SK-N-SH (cell line): ENCODE measurements at places on chromosomes 1 and 21. TPM values are rescaled to one million over a fixed set of nuclear protein-coding genes. Genes with fewer than 3 reads are reported as not detected.

FAAH gene
- polyA plus RNA-seq = 1.2 TPM in 2 replicates

GNG4 gene
- 1.6 and 2.8 TPM in 2 replicates for polyA plus RNA-seq

HAO2 gene
- not detected in 2 replicates for polyA plus RNA-seq

OR2M3 gene
- not detected in 2 replicates for polyA plus RNA-seq

MNDA gene
- polyA plus RNA-seq = not detected in 2 replicates

MCOLN2 gene
- polyA plus RNA-seq = not detected in 2 replicates

ZYG11A gene
- polyA plus RNA-seq = 0.41 TPM in 2 replicates

SNX7 gene
- 16.0 and 51.3 TPM in 2 replicates for polyA plus RNA-seq

KRTAP13-2 gene
- not detected in 2 replicates for polyA plus RNA-seq

CENPF gene
- polyA plus RNA-seq = 14.5 and 14.9 TPM in 2 replicates

KTI12 gene
- 13.7 and 13.9 TPM in 2 replicates for polyA plus RNA-seq

MAP1LC3C gene
- 0.06 and 0.20 TPM in 2 replicates for polyA plus RNA-seq
